Cortex of kidney (tissue), 1 donor: ENCODE measurements at places on chromosomes 4 and X.

DNA sequence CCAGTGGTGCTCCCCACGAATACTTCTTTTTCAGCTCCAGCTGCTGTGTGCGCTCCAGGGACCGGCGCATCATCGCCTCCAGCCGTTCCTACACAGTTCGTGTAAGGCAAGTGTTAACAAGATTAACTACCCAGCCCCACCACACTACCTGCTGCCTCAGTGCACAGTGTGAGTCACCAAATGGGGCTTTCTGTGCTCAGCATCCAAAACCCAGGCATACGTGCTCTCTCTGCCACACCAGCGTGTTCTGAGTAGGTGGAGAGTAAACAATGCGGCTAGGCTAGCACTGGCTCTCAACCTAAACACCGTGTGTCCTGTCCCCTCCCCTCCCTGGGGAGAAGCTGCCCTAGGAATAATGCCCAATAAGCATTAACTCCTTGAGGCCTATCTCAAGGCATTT lies 60.0 kb downstream of the MAP7D2 start:
- no peak for DNase-seq

- no peak for DNase-seq
Measured at GRCh38 chr4:138414202-138414601, 172.1 kb upstream of the SLC7A11 start.

- DNase-seq: no peak
Measured at GRCh38 chr4:64796581-64796980, 387.3 kb upstream of the TECRL start.

DNA sequence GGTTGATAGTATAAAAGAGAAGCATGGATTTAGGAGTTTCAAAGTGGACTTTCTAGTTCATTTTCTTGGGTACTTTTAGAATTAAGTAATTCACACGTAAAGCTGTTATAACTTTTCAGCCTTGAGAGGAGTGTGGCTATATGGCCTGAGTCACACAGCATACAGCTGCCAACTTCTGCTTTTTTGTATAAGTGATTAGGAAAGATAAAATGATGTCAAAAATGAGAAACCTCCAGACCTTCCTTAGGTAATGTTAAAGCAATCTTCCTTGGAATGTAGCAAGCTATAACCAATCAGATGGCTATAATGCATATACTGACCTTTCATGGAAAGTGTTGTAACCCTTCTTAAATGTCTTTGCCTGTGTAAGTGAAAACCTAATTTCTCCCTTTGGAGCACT lies 39.2 kb downstream of the RAB40AL start:
- no peak for DNase-seq

DNA sequence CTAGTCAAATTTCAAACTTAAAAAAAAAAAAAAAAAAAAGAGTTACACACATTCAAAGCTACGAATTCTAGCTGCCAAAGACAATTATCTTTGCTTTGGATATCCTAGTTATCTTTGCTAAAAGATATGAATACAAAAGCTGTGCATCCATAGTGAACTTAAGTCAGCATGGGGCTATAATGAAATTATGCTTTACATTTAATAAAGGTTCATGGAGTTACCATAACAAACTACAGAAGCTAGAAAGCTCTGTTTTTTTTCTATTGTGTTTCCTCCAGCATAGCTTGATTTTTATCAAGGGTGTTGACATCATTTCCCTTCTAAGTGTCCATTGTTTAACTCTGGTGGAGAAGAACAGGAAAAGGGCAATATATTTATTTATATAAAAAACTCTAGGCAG lies 234.1 kb downstream of the ANKRD50 start:
- no peak for DNase-seq

DNA sequence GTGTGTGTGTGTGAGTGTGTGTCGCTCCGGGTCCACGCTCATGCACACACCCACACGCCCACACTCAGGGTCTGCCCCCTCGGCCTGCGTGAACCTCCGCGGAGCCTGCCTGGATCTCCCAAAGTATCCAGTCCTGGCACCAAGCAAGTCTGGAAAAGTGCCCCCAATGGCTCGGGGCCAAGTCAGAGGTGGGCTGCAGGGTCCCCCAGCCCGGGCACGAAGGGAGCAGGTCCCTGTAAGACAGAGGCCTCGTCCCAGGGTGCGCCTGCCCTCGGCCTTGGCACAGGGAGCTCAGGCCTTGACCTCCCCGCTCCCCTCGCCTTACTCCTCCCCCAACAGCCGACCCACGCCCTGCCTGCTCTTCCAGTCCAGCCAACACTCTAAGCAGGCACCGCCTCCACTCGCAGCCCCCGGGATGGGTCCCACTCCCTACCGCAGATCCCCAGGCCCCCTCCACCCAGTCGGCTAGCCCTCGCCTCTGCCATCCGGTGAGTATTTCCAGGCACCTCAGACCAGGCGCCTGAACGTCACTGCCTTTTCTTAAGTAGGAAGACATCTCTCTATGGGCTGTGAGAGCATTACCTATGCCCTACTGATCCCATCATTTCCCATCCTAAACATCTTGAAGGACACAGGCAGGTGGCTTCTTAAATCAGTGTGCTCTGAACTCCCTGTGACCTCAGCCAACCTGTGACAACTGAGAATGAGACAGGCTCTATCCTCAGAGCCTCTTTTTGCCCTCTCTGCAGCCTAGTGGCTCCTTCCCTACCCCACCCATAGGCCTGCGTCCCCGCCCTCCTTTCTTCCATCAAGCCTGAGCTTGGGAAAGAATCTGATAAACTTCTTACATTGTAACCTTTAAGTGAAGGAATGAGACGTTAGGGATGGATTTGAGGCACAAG lies 704 bp downstream of the FAM114A1 start:
- no peak for DNase-seq

DNA sequence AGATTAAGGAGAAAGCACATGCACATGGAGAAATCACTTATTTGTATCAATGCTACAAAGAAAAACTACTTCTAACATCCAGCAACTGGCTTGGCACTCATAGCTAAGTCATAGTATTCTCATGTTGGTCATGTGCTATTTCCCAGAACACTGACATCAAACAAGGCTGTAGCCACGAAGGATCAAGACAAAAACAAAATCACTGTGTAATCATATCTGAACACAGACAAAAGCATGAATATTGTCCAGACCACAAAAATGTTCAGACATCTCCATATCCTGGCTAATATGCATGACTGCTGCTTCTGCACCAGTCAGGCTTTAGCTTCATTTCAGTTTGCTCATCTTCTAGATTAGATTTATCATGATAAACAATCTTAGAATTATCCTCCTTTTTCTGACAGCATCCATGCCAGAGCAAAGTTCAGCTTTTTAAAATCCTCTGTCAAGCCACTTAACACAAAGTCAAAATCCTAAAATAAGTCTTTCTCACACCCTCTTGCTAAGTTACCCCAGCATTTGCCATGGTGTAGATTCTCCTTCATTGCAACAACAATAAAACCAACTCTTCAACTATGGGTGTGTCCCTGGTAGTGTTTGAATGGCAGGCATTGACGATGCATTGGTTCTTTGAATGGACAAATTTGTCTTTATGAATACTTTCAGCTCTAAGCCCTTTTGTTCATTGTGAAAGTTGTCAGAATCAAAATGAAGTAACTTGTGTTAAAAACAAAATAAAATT lies 39.1 kb upstream of the NPFFR2 start:
- DNase-seq: no peak

- no peak for DNase-seq
Measured at GRCh38 chr4:20337261-20337664, 85.6 kb downstream of the SLIT2 start.

DNA sequence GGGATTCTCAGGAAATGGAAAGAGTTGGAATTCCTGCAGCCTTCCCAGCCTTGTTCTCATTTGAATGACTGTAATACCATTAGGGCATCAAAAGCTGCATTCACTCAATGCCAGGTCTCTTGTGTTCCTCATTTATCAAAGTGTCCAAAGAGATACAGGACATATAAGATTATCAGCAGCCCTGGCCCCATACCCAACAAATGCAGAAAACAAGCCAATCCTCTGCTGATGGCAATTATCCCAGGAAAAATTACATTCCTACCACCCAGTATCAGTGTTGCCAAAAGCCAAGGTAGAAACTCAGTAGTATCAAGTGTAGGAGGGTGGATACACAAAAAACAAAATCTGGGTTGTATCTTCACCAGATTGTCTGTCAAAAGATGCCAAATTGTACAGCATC lies 18.5 kb upstream of the ASB5 start:
- no peak for DNase-seq

- no peak for DNase-seq
Measured at GRCh38 chr4:169251291-169252235, 19.2 kb downstream of the SH3RF1 start.

DNA sequence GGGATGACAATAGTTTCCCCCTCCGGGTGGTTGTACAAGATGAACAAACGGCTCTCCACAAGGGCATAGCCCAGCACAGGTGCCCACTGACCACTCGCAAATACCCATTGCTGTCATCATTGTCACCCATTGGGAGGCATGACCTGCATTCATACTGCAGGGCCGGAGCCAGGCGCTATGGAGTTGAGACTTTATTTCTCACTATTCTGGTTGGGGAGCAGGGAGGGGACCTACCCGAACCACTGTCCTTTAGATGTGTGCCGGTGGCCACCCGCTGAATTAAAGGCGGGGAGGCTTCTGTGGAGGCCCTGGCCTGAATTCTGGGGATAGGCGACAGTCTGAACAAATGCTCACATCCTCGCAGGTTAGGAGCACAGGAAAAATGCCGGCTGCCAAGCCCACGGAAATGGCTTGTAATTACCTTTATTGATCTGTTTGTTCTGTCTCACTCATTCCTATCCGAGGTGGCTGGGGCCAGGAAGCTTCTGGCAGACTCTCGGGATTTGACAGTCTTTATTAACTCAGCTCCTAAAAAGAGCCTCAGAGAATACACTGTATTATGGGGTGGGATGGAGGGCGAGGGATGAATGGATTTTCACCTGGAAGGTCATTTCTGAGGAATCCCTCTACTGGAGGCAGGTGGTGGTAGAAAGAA lies 125.1 kb upstream of the PSAPL1 start:
- no peak for DNase-seq

DNA sequence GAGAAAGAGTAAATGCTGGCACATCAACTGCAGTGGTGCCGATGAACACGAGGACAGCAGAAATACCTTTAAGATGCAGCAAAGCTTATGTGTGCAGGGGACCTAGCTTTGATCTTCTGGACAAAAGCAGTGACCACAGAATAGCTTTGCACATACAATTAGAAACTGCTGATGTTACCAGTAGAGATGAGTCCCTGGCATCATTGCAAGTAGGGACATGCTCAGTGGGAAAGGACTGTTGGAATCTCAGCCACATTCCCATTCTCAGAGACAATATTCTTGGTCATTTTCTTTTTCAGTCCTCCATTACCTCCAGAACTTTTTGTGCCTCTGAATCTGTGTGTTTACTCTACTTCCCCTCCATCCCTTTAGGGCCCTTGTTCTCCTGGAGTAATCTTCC lies 16.9 kb upstream of the PDLIM3 start:
- no peak for DNase-seq

DNA sequence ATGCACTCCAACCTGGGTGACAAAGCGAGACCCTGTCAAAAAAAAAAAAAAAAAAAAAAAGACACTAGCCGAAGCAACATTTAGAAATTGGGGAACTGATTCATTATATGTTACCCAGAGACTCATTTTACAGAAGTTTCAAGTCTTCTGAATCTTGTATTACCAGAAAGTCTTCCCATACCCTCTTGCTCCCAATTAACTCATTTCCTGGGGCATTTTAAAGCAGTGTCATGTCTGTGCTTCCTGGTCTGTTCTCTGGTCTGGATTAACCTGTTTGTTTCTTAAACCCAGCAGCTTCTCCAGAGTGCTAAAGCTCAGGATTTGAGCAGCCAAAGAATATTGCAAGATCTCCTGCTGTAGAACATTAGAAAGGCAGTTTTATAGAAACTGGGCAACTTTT lies 43.7 kb downstream of the FRMPD3 start:
- no peak for DNase-seq

DNA sequence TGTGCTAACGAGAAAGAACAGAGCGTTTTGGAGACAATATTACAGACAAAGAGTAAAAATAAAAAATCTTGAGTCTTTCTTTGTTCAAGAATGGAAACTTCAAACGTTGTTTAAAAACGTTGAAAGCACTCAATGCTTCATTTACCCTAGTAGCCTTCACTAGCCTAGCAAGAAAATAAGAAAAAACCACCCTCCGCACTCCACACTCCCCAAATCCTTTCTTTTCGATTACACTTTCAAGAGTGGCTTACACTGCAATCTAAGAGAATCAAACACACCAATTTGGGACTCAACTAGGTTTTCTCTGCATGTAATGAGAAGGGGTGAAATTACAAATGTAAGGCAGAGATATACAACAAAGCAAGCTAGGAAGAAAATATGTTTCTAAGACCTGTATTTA lies 4.7 kb downstream of the TMSB4X start:
- DNase-seq: no peak

DNA sequence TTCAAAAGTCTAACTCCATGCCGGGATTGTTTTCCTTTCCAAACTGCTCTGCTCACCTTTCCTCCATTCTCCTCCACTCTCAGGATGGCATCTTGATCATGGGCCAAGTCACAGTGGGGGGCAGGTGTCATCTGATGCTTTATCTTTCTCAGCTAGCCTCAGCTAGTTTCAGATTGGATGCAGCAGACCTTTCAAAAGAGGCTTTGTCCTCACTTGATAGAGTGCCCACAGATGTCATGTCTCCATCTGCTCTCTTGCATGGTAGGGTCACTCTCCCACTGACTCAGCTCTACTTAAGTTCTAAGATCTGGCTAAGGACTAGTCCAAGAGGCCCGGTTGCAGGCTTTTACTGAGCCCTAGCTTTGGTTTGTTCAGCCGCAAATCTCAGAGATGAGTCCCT lies 341.8 kb upstream of the GALNT7 start:
- DNase-seq: no peak

- DNase-seq: no peak
Measured at GRCh38 chr4:178026999-178027398, 584.8 kb upstream of the AGA start.

DNA sequence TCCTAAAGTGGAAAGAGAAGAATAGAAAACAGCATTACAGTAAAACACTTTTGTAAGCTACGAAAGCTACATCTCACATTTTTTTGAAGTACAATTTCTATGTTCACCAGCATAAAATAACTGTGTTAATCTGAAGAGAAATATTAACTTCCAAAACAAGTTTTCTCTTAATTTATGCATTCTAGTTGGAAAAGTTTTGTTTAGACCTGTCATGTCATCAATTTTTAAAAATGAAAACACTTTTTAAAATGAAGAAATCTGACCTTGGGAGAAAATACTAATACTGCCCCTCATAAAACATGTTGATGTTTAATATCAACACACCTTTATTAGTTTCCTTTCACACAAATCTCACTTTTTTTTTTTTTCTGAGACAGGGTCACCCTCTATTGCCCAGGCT lies 45.2 kb downstream of the CCDC158 start:
- no peak for DNase-seq

DNA sequence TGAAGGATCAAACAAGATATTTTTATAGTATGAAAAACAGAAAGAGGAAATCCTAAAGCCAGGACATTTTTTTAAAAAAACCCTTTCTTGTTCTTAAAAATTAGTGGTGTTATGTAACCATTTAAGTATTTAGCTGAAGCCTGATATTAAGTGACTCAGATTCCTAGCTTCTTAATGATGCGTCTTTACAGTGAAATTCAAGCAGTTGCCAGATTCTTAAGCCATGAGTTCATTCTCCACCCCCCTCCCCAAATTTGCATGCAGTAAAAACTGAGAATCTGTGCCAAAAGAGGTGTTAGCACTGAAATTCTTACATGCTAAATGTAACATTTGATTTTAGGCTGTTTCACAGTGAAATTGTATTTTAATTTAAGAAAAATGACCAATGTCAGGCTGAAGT lies 180.8 kb downstream of the RAPGEF2 start:
- no peak for DNase-seq
